ENCODE measurements at places on chromosomes 11 and 22.

GRCh38 chr11:108512708-108513107 lies 14.5 kb upstream of the POGLUT3 start:
- no peak for DNase-seq

- DNase-seq, result no peak
These were observed 98.3 kb upstream of the HSD17B12 start for GRCh38 chr11:43582024-43582862.

DNA sequence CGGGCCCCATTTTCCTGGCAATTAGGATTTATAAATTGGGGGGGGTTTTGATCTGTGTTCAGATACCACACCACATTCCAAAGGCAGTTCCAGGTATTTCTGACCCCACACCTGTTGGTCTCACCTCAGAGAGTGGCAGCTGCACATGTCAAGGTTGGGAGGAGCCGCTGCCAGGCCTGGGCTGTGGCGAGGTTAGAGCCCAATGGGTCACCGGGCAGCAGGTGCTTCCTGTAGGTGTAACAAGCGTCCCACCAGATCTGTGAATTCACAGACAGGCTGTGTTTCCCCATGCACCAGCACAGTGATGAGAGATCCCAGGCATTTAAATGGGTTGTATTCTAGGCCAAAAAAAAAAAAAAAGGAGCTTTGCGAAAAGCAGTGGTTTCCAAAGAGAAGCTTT lies 58.6 kb downstream of the CABIN1 start:
- no peak for DNase-seq

DNA sequence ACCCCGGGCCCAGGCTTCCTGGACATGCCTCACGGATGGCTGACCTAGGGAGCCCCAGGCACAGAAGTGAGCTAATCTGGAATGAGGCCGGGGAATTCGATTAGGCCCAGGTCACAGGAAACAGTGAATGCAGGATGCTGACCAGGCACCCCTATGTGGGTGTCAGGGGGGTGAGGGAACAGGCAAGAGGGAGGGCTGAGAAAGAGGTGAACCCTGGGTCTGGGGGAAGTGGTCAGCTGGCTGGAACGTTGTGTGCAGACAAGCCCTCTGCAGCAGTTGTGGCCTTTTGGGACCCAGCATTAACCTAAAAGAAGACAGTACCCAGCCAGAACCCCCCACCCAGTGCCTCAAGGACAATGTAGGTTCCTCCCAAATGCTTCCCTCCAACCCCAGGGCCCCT lies 8.1 kb downstream of the SERHL2 start:
- DNase-seq, result no peak

DNA sequence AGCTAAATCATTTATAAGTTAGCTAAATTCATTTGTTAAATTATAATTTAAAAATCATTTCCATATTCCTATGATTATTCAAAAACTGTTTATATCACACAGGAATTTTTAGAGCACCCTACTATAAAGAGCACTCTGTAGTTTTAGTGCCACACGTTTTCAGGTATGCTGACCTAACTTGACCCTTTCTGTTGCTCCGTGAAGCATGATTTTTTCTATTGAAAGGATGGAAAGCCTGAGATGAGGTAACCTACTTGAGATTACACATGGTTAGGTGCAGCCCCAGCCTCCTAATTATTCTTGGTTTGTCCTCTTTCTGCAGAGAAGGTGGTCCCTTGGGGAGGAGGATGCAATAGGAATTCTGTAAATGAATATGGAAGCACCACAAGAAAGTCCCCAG lies 72.6 kb downstream of the PPFIBP2 start:
- peak; percentile 7 for DNase-seq

DNA sequence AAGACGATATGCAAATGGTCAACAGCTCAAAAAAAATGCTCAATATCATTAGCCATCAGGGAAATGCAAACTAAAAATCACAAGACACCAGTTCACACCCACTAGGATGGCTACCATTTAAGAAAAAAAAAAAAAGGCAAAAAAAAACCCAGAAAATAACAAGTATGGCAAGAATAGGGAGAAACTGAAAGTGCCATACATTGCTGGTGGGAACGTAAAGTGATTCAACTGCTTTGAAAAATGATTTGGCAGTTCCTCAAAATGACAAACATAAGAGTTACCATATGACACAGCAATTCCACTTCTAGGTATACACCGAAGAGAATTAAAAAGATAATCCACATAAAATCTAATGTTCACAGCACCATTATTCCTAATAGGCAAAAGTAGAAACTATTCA lies 47.5 kb downstream of the PICALM start:
- no peak for DNase-seq

DNA sequence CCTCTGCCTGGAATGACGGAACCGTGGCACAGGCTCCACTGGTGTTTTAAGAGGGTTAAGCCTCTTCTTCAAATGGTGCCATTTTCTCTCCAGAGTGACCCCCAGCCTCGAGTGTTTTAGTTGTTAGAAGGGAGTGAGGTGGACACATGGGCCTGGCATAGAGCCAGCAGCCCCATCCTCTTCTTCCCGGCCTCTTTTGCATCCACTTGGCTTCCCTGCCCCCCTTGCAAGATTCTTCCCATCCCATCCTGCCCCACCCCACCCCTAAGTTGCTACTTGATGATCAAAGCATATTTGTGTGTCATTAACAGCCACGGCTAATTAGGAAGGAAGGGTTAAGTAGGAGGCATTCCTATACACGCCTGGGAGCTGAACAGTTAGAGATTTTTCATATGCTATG lies 72.3 kb upstream of the CRYBB3 start:
- no peak for DNase-seq

Measured in NCI-H69 (cell line).